CMK (cell line): ENCODE measurements at places on chromosomes 2 and 18.

- DNase-seq: no peak
These were observed 71.2 kb downstream of the CTAGE1 start for GRCh38 chr18:22346401-22346952.

DNA sequence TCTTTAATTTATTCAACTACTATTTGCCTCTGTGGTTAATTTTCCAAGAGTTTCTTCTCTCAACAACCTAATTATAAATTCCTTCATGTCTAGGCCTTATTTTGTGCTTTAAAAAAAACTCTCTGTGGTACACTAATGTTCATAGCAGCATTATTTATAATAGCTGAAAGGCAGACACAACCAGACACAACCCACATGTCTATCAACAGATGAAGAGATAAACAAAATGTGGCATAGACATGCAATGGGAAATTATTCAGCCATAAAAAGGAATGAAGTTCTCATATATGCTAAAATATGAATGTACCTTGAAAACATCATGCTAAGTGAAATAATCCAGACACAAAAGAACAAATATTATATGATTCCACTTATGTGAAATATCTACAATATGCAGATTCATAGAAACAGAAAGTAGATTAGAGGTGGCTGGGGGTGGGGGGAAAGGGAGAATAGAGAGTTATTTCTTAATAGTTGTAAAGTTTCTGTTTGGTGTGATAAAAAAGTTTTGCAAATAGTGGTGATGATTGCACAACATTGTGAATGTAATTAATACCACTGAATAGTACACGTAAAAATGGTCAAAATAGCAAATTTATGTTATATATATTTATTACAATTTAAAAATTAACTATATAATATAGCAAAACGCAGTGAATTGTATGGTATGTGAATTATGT is 28.1 kb upstream of the RASGRP3 start:
- DNase-seq: no peak

- no peak for DNase-seq
These were observed 55.7 kb upstream of the RASGRP3 start for GRCh38 chr2:33420726-33421125.

DNA sequence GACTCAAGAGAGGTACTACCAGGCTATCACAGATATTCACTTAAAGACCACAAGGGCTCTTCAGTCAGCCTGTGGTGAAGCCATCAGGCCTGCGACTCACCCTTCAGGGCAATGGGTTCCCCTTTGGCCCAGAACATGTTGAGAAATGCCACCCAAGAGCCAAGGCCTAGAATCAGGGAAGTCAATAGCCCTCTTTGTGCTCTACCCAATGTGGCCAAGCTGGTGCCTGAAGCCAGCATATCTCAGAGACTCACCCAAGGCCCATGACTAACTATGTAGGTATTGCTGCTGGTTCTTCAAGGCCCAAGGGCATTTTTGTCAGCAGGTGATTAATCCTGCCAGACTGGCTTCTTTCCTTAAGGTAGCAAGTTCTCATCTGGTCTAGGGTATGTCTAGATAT is 338.9 kb upstream of the SETBP1 start:
- DNase-seq: no peak

GRCh38 chr2:86022661-86023365 is 82.9 kb downstream of the POLR1A start:
- no peak for DNase-seq

DNA sequence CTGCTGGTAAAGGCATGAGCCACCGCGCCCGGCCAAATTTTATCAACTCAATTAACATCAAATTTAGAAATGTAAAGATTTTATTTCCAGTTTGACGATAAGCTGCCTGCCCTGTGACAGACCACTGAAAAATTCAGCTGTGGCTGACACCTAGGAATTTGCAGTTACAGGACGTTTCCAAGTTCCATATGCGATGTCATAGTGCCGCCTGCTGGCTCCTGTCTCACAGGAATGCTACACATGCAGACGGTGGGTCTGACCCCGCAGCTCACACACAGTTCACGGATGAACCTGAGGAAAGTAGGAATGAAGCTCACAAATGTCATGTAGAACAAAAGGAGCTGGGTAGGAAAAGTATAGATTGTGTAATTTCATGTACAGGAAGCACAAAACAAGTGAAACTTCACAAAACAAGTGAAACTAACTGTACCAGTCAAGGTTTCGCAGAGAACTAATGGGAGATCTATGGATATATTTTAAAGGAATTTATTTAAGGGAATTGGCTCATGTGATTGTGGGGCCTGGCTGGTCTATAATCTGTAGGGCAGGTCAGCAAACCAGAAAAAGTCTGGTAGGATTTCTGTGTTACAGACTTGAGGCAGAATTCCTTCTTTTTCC is 13.2 kb upstream of the SEH1L start:
- DNase-seq: peak; percentile 12

- DNase-seq: no peak
These were observed 142.8 kb upstream of the ALPP start for GRCh38 chr2:232235716-232236115.

- DNase-seq: peak; percentile 88
These were observed 27.0 kb upstream of the CASP8 start for GRCh38 chr2:201233192-201233811.

DNA sequence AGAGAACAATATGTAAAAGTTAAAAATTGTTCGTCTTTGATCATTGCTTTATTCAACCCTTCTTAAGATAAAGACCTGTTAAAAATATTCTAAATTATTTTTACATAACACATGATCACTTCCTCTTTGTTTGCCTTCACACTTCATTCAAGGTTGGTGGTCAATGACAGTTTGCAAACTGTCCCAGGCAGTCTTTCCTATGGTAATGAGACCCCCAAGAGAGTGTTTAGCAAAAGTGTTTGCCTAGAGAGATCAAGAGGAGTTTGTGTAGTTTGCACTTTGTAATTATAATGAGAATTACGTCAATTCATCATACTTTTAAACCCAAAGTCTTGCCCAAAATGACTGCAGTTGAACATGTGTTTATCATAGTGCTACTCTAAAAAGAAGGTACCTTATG is 77.2 kb upstream of the ABCA12 start:
- DNase-seq: no peak

DNA sequence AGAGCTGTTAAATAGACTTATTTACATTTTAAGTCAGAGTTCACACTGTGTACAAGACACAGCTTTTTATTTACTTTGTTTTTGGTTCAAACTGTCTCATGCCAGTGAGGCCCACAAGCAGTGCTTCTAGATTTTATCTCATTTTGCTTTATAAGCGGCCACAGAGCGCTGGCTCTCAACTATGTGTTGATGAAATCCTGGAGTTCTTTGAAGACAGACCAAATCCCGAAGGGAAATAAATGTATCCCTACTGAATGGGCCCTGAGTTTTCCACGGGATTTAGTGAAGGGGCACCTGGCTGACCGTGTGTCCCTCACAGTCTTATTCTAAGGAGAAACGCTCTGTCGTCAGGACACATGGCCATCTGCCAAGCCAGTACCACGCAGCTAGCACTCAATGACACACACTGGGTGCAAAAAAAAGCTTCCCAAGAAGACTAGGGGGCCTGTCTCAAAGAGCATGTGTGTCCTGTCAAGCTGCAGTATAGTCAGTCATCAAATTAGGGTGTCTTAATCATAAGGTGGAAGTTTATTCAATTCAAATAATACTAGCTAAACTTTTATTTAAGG is 23.4 kb downstream of the LYPD1 start:
- DNase-seq: no peak

- DNase-seq: no peak
These were observed 38.9 kb downstream of the DHX57 start for GRCh38 chr2:38836791-38837190.

DNA sequence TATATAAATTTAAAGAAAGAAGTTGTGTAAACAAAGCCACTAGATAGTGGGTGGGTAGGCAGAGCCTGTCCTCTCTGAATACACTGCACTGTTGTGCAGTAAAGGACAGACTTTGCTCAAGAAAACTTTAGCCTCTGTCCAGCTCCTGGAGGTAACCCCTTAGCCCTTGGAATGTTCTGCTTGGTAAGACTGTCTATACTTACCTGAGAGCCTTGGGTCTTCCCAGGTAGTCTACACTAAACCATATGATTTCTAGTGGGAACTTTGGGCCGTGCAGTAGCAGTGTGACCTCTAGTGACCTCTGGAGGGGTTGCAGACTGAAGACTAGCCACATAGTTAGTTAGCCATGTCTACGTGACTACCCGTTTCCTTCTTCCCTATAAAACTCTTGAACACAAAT is 678.3 kb upstream of the NRXN1 start:
- peak; percentile 2 for DNase-seq

GRCh38 chr2:199228887-199229819 is 228.6 kb downstream of the SATB2 start:
- peak; percentile 14 for DNase-seq

- DNase-seq: no peak
These were observed 70.4 kb downstream of the LRRFIP1 start for GRCh38 chr2:237697586-237698357.
